ENCODE measurements at places on chromosomes 11 and 22. TPM values are rescaled to one million over a fixed set of nuclear protein-coding genes. Genes with fewer than 3 reads are reported as not detected.

Gene LIPT2
- 2.2 TPM for total RNA-seq

DNA sequence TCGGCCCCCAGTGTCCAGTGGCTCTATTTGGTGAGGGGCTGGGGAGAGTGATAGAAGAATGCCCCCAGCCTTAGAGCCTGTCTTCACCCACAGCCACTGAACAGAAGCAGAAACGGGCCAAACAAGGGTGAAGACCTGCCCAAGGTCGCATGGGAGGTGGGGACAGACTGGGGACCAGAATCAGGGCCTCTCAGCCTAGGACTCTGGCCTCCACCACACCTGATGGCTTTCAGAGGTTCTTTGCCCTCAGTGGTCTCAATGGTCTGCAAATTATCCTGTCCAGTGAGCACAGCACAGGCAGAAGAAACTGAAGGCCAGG is 4.5 kb upstream of the MYRF start:
- no peak for DNase-seq

Gene ST14
- not detected for total RNA-seq

DNA sequence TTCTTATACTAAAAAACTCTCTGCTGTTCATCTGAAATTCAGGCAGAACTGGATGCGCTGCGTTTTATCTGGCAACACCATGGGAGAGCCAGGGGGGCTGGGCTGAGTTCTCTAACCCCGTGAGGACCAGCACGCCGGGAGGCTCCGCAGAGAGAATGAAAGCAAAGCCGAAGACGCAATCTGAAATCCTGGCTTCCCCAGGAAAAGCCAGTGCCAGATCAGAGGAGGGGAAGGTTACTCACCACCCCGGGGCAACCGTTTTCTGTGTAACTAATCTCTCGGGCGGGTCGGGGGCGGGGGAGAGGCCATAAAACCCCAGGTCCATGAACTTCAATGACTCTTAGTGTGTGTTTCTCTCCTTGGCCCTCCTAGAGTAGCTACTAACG is 99.4 kb downstream of the SHANK2 start:
- peak; percentile 31 for DNase-seq

GRCh38 chr11:122241566-122241965 is 125.6 kb upstream of the BLID start:
- DNase-seq: no peak

GRCh38 chr11:102552447-102553194 is 22.1 kb upstream of the MMP7 start:
- DNase-seq: peak; percentile 65

- DNase-seq: no peak
Measured at GRCh38 chr22:49366437-49366836, 461.2 kb downstream of the BRD1 start.

- DNase-seq: no peak
Measured at GRCh38 chr11:40037005-40037404, 1422.4 kb downstream of the LRRC4C start.

GRCh38 chr11:44270403-44271273 is 39.3 kb downstream of the ALX4 start:
- no peak for DNase-seq

Gene P4HA3
- total RNA-seq: 2.9 TPM

GRCh38 chr11:65863889-65864705 is 3.9 kb downstream of the MUS81 start:
- no peak for DNase-seq

DNA sequence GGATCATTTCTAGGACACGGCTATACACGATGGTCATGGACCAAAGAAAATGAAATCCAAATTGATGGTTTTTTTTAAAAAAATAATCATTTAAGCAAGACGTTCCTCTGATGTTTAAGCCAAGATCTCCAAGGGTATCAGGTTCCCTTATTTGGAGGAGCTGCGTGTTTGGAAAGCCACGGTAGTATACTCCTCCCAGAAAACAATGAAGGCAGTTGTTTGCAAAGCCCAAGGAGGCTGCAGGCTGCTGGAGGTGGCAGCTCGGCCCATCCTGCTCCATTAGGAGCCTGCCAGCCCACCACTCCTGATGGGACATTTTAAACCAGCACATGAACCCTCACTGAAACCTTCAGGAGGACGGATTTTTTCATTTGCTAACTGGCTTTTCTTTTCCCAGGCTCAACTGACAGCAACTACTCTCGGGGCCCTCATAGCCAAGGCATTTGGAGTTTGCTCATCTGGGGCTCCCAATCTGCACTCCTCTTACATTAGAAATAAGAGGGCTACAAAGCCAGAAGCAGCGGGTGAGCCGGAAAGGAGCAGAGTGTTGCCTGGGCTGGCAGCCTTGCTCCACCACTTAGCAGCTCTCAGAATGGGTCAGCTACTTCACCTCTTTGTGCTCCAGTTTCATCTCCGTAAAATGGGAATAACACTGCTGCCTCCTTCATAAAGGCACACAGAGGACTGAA is 58.4 kb downstream of the ABTB2 start:
- DNase-seq: no peak

DNA sequence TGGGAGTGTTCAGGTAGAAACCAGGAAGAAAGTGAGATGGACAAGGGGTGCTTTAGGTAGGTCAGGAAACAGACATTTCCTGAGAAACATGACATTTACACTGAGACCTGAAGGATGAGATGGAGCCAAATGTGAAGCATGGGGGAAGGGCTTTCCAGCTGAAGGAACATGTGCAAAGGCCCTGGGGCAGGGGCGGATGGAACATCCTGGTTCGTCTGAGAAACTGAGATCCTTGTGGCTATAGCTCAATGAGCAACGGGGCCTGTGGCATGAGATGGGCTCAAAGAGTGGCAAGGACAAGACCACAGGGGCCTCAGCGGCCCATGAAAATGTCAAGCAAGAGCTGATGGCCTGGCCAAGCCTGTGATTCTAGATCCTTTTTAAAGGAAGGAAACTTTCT is 127.4 kb downstream of the DSCAML1 start:
- DNase-seq: no peak

DNA sequence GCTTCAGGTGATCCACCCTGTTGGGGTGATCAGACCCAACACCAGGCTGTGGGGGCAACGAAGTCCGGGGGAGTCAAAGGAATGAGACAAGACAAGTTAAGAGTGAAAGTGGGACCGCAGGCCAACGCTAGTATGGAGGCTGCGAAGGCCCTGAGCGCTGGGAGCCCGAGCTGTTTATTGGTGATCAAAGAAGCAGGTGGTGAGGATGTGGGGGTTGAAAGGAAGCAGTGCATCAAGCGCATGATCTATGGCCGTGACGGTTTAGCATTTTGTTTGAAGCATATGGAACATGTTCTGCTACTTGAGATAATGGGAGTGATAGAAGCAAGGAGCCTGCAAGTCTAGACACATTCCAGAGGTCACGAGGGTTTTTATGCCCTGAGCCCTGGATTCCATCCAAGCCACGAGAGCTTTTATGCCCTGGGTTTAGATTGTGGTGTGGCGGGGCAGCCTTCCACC is 49.5 kb downstream of the MCHR1 start:
- DNase-seq: no peak

Gene PNPLA3
- total RNA-seq: 3.3 TPM

- DNase-seq: peak; percentile 34
Measured at GRCh38 chr22:39220890-39221850, 23.6 kb downstream of the PDGFB start.

Gene SPON1
- total RNA-seq: 0.72 TPM
